ENCODE measurements at places on chromosomes 4 and X.

- no peak for DNase-seq
Observed at GRCh38 chr4:68132342-68132741, 2.7 kb upstream of the TMPRSS11F start.

GRCh38 chrX:39736216-39737211 lies 361.2 kb downstream of the BCOR start:
- DNase-seq, result no peak

DNA sequence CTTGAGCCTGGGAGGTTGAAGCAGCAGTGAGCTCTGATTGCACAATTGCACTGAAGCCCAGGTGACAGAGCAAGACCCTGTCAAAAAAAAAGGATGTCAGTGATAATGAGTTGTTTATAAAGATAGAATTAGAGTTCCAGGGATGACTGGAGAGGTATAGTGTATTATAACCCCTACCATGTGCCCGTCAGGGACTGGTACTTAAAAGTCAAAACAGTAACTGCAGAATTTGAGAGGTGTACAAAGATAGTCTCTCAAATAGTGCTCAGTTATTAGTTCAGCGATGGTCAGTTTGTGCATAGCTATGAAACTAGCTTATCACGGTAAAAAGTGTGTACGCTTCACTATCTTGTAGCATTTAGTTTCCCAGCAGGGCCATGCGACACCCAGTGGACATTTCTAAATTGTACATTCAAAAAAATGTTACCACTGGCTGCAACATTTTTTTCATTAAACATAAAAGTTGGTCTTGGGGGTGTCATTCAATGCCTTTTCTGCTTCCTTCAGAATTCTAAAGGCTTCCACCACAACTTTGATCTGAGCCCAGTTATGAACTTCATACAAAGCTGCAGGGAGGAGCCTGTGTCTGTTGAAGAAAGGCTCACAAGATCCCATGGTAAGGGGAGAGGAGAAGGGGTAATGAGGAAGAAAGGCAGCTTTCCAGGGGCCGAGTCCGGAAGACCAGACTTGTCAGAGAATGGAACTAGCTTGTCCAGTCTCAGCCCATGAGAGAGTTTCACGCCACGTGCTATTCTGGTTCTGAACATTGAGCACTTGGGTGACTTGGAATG lies 9.2 kb upstream of the GYG2 start:
- DNase-seq, result no peak

DNA sequence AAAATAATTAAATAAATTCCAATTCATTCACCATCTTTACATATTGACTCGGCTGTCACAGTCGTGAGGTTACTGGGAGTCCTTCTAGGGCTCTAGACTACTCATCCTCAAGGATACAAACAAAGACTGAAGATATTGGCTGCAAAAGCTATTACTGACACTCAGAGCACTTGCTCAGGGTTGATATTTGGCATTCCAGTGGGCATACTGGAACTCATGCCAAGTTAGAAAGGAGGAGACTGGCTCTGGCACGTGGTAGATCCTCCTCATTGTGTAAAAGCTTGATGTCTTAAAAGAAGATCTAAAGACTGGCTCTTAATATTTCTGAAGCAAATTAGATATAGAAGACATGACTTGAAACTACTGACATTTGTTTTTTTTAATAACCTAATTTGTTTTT lies 172.7 kb downstream of the GPM6A start:
- no peak for DNase-seq

- no peak for DNase-seq
Observed at GRCh38 chr4:106806158-106806797, 229.8 kb downstream of the DKK2 start.

DNA sequence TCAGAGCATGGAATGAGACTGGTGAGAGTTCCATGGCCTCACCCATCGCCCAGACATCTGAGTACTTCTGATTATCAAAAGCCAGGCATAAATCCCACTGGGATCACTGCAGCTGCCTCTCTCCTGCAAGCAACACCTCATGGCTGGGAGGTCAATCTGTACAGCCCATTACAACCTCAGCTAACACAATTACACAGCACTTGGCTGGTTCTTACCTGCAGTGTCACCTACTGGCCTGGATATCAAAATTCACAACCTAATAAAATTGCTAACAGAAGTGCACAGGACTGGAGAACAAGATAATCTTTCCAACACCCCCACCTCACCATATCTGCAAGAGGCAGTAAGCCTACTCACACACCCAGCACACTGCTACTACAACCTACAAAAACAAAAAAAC lies 341.7 kb upstream of the NDST3 start:
- peak; percentile 10 for DNase-seq

- no peak for DNase-seq
Observed at GRCh38 chr4:90002441-90003062, 107.9 kb downstream of the MMRN1 start.

- no peak for DNase-seq
Observed at GRCh38 chr4:12635629-12636028, 848.5 kb downstream of the RAB28 start.

DNA sequence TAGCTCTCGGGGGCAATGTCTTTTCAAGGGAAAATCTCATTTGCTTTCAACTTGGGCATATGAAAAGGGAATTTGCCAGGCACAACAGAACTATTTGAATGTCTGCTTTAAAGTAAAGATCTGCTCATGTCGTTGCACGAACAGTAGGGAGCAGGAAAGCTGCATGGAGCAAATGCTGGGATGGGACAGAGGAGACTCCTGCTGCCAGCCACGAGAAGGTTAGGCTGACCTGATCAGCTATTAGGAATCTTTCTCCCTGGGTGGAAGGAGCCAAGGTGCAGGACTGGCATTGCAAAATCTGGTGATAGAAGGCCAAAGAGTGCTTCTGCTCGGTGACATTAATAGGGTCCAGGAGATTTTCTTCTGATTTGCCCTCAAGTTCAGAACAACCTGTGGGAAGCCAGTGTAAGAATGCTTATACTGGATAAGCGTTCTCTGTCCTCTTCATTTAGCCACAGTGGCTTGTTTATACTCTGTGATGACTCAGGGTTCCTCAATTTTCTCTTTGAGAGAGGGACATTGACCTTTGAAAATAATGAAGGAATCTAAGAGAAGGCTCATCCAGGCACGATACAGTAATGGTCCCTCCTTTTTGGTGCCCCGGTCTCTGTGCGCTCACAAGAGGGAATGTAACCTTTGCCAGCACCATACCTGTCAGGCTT lies 22.9 kb downstream of the FHL1 start:
- DNase-seq, result no peak

- DNase-seq, result no peak
Observed at GRCh38 chr4:129545599-129546278, 449.8 kb downstream of the C4orf33 start.

- DNase-seq, result peak; percentile 24
Observed at GRCh38 chrX:71095981-71096759, 519 bp downstream of the FOXO4 start.

DNA sequence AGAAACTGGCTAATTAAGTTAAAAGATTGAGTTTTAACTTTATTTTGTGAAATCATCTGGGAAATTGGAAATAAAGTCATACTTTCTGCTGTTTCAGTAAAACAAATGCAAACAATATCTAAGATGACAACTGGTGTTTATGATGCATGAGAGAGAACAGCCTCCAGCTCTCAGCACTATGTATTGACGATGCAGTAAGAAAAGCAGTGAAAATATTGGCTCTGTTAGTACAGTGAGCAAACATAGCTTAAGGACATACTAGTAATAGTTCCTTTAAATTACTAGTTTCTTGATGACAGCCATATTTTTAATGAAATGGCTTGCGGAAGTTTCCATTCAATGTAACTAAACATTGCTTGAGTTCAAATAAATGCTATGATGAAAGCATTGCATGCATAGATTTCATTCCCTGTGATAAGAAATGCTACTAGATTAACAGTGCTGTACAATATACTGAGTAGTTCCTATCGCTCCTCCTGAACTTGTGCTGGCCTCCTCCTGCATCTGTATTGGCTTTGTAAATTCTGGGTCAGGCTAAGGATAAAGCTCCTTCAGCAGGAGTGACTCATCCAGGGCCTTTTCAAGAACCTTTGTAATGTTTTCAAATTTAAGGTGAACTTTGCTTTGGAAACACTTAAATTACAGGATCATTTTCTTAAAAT lies 11.6 kb downstream of the ARHGAP24 start:
- DNase-seq, result no peak

DNA sequence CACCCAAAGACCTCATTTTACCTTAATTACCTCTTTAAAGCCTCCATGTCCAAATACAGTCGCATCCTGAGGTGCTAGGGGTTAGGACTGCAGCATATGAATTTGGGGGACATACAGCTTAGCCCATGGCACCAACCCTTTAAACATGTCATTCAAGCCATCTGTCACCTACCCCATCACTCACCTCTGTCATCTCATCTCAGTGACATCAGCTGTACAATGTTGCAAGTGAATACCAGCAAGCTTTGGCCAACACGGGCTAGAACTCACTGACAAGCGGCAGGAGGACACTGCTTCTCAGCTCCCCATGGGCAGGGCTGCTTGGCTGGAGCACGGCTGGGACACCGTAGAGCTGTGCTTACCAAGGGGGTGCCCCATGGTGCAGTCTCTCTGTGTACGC lies 107.5 kb downstream of the STK32B start:
- no peak for DNase-seq

DNA sequence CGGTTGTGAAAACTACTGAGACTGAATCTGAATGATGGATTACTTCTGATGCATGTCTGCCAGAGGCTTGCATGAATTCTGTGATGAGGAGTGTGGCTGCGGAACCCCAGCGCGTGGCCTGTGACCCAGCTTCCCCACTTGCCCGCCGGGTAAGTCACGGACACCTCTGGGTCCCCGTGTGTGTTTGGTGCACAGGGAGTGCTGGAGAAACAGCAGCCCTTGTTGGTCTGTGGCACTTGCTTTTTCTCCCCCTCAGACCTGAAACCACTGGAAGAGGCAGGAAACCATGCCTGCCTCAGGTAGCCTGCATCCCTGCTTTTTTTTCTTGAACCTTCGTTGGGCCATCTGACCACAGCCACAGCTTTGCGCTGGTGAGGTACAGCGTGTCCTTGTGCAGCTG lies 51.9 kb upstream of the TADA2B start:
- no peak for DNase-seq

DNA sequence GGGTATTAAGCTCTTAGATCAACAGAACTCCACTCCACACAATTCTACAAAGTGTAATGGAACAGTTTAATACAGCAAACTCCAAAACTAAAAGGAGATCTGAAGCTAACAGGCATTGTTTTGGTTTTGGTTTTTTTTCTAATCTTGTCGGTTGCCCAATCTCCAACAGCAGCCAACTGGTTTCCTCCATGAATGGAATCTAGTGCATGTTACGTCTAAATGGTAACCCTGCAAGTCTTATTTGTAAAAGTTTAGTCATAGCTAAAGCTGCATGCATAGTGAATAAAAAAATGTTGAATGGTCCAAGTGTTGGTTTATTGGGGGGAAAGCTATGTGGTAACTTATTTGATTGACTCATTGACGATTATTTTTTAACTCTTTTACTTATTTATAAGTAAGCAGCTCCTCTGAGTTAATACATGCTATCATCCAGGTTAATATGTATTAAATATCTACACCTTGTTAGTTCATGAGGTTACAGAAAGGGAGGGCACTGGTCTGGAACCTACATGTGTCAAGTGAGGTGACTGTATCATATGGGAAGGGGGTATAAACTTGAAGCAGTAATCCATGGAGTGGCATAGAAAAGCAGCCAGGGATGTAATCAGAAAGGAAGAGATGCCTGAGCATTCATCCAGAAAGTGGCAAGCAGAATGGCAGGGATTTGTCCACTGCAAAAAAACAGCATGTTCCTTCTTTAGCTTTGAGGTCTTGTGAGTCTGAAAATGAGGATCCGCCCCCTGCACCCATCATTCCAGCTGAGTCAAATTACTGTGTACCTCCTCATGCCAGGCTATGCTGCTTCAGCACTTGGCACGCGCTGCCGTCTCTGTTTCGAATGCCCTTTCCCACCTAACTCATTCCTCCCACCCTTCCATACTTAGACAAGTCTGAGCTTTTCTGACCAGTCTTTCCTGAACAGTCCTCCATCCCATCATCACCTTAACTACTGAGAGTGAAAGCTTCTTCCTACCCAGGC lies 81.7 kb downstream of the PDGFC start:
- DNase-seq, result no peak

DNA sequence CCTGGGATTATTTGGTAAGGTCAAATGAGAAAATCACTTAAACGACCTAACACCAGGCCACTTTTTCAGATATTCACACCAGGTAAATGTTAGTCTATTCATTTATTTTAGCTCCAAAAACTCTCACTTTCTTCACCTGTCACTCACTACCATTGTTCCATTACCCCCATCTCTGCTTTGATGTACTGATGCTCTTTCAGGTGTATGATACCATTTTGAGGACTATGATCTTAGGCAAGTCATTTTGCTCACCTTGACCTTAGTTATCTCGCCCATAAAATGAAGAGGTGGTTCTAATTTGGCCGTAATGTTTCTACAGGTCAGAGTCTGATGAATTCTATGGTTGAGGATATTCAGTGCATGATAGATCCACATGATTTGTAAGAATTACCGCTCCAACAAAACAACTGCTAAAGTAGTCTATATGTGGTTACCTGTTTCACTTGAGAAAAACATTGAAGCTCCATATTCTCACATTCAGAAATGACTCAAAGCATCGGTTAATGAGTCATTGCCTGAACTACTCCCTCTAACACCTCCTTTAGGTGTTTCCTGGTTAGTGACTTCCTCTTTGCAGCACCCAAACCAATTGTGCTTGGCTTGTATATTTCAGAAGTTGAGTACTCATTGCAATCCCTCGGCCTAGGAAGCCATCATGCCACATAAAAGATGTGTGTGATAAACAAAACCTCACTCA lies 4.5 kb downstream of the DTHD1 start:
- no peak for DNase-seq

GRCh38 chr4:58587856-58588255 lies 1477.7 kb upstream of the IGFBP7 start:
- peak; percentile 1 for DNase-seq

DNA sequence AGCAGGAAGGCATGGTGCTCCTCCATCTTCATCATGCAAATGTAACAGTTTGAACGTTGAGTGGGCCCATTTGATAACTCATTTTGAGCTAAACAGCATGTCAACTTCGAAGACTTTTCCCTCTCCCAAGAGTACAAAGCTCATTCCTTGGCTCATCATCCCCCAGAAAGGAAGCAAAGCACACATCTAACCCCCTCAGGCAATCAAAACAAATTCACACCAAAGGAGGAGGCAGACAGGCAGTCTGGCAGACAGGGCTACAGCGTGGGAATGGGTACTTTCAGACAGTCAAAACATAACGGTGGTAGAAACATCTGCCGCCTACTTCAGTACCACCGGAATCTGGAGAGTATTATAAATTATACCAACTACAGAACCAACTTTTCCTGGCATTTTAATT lies 81.7 kb downstream of the PCDH19 start:
- DNase-seq, result no peak
